ENCODE measurements at places on chromosomes 1 and 21.

DNA sequence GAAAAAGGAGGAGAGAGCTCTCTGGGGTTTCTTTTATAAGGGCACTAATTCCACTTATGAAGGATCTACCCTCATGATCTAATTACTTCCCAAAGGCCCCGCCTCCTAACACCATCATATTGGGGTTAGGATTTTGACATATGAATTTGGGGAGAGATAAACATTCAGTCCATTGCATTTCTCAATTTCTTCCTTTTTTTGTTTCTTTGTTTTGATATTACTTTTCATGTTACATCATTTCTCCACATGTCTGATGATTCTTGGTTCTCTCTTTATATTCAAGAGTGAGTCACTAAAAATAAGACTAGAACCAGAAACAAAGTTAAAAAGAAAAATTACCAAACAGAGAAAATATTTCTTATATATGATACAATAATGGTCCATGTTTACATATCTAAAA, 63.2 kb upstream of the DUSP10 start:
- DNase-seq: no peak

- DNase-seq: no peak
These were observed 118.2 kb downstream of the COQ8A start for GRCh38 chr1:227058321-227058751.

DNA sequence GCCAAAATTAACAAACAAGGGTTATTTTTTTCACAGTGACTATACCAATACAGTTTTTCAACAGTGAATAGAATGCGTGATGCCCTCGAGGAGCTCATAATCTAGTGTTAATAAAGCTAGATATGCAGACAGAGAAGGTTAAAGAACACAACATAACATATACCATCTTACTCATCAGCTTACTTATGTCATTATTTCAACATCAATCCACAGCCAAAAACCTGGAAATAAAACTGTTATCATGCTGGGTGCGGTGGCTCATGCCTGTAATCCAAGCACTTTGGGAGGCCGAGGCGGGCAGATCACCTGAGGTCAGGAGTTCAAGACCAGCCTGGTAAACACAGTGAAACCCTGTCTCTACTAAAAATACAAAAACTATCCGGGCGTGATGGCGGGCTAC, 6.1 kb downstream of the STX6 start:
- no peak for DNase-seq

DNA sequence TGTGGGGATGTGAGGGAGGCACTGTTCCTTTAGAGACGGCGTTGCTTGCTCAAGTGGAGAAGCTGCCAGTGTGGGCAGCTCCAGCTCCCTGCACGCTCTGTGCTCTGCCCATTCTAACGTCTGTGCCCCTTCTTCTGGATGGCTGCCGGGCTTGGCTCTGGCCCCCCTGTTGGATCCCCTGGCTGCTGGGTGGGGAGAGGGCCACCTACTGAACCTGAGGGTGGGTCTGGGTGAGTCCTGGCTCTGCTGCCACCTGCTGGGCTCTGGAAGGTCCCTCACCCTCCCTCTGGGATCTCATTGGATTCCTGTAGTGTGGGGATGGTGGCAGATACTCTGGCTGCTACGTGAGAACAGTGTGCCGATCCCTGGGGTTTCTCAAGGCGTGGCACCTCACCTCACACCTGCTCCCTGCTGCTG, 5.0 kb downstream of the PFKL start:
- peak; percentile 29 for DNase-seq

DNA sequence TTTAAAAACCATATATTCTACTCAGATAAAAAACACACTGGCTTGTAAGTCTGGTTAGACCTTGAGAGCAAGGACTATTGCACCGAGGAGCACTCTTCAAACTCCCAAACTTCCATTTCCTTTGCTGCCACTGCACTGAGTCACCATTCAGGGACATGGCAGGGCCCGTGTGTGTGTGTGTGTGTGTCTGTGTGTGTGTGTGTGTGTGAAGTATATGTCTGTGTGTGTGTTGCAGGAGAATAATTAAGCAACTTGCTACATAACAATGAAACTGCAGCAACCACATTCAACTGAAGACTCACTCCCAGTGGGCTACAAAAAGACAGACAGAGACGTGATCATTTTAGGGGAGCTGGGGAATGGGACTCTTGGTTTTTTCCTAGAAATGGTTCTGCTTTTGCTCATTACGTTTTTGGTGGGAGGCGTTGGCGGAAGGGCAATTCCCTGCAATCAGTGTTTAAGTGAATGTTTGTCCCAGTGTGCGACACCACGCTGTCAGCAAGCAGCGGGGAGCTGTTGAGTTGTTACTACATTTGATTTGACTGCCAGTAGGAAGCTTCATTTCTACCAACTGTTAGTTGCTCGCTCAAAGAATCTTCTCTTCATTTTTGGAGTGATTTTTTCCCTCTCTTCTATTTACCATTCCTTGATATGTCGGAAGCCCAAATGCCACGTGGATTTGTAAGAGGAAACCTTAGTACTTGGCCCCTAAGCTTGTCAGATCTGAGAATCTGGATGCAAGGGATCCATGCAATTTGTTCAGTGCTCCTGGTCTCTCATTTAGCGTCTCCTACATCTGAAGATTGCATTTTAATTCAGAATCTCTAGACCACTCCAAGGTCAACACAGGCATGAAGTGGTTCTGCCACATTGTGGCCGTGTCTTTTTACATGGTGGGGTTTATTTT, 36.1 kb downstream of the ESRRG start:
- no peak for DNase-seq

- no peak for DNase-seq
These were observed 55.2 kb downstream of the GPR161 start for GRCh38 chr1:168081373-168082007.

DNA sequence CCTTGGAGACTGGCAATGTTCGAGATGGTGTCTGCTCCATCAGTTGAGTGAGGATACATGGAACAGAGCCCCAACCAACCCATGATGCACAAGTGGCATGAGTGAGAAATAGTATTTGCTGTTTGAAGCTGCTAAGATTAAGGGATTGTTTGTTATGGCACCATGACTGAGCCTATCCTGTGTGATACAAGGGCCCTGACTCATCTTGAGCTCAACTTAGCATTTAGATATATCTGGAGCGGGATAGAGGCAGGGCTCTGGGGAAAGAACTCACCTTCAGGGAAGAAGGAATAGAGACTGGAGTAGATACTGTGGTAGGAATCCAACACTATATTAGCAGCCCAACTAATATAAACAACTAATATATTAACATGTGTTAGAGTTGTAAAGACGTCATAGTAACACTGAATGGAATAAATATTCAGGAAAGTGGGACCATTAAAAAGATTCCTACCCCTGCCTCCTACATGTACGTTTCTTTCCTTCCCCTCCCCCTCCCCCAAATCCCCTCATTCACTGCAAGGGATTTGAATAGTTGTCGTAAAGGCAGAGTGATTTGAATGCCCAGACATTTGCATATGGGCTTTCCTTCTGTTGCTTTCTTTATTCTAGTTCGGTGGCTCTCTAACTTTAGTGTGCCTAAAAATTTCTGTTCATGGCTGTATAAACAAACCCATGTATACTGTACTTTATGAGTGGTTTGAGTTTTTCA, 106.6 kb upstream of the POU3F1 start:
- DNase-seq: no peak

GRCh38 chr1:218322762-218323161, 22.4 kb upstream of the TGFB2 start:
- no peak for DNase-seq

DNA sequence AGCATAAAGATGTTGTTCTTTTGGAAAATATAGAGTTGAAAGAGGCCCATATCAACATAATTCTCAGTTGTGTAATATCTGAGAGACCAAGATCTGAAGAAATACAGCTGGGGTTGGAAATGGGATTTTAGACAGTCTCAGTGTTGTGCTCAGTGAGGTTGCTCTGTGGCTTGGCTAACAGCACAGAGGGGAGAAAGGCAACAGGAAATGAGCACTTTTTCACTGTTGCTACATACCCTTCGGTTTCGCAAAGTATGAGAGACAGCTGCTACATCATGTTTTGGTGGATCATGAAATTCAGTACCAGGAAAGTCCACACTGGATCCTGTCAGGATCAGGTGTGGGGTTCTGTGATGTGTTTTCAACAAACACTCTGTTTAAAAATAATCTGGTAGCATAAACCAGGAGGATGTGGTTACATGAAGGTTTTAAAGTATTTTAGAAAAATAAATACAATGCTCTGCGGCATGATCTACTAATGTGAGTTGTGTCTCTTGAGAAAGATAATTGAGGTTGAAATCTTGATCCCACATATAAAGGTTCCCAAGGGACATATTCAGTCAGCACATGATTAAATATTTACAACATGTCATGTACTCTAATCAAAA, 7.0 kb upstream of the GPR88 start:
- DNase-seq: no peak

DNA sequence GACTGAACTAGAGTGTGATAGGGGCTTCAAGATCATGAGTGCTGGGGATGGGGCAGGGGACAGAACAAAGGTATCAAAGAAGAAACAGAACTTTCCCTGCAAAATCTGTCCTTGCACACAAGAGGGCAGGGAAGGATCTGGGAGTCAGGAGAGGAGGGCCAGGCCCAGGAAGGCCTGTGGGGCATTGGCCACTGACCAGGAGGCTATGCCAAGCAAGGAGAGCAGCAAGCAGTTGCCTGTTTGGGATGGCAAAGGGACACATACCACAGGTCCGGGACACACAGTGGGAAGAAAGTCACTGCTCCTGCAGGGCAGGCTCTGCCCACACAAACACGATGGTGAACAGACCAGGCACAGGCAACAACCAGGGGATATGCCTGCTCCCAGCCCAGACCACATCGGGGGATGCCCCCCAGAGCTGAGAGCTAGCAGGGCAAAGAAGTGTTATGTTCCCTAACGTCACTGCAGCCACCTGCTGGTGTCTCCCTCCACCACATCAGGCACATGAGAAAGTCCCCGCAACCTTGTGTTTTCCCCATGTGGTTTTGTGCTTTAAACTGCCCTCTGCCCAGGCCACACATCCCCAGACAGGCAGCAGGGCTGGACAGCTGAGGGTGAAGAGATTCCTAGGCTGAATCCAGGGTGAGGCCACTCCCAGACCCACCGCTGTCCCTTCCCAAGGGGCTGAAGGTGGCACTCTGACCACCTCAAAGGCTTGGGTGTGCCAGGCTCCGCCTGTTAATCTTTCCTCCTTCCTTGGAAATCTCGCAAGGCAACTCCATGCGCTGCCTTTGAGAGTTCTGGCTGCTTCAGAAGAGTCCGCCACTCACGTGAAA, 53.6 kb downstream of the KIF21B start:
- no peak for DNase-seq

- no peak for DNase-seq
These were observed 6.0 kb downstream of the PEA15 start for GRCh38 chr1:160211046-160211790.

DNA sequence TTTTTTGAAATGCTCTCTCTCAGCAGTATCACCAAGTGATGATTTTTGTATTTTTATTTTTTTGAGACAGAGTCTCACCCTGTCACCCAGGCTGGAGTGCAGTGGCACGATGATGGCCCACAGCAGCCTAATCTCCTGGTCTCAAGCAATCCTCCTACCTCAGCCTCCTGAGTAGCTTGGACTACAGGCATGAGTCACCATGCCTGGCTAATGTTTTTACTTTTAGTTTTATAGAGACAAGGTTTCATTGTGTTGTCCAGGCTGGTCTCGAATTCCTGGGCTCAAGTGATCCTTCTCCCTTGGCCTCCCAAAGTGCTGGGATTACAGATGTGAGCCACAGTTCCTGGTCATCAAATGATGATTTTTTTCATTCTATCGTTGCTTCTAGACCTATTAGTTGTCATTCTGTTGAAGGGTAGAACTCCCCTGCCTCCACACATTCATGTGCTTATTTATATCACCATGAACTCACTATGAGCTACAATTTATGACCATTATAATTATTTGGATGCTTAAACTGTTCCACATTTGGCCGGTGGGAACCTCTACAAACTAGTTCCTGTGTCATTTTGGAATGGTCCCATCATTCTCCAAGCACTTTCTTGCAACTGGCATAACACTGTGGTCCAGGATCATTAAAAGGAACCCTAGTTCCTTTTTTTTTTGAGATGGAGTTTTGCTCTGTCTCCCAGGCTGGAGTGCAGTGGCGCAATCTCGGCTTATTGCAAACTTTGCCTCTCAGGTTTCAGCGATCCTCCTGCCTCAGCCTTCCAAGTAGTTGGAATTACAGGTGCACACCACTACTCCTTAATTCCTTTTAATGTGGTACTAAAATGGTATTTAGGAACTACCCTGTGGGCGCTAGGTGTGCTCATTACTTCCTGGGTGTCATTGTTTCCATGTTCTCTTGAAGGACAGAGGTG, 20.2 kb upstream of the TOR3A start:
- no peak for DNase-seq

GRCh38 chr1:244239261-244239770, 188.2 kb downstream of the ZBTB18 start:
- DNase-seq: no peak

- no peak for DNase-seq
These were observed 96.9 kb upstream of the WLS start for GRCh38 chr1:68329096-68329835.

DNA sequence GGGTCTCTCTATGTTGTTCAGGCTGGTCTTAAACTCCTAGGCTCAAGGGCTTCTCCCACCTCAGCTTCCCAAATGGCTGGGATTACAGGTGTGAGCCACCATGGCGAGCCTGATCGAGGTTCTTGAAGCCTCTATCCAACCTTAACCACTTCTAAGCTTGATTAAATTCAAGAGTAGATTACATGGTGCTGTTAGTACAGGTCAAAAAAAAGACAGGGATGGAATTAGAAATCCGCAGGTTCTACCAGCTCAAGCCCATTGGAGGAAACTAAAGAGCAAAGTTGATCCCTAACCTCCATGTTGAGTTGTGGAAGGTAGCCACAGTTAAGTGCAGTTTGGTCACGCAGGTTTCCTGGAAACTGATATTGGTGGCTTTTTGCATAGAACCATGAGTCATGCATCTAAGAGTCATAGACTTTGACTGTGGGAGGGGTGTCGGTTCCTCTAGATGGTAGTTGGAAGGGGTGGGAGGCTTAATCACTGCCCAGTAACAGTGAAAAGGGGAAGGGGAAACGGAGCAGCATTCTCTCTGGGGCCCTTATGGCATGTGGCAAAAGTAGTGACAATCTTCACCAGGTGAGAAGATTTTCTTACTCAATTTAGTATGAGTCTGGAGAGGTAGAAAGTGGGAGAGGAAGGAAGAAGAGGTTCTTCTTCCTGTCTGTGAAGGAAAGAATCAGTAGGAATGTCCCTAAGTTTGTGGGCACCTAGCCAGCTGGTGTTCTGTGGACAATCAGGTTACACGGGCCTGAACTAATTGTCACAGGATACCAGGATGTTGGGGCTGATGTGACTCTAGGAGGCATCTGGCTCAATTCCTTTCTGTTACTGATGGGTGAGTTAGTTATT, 7.0 kb downstream of the CD53 start:
- DNase-seq: peak; percentile 34

GRCh38 chr1:238252033-238252802, 361.5 kb upstream of the ZP4 start:
- peak; percentile 10 for DNase-seq

DNA sequence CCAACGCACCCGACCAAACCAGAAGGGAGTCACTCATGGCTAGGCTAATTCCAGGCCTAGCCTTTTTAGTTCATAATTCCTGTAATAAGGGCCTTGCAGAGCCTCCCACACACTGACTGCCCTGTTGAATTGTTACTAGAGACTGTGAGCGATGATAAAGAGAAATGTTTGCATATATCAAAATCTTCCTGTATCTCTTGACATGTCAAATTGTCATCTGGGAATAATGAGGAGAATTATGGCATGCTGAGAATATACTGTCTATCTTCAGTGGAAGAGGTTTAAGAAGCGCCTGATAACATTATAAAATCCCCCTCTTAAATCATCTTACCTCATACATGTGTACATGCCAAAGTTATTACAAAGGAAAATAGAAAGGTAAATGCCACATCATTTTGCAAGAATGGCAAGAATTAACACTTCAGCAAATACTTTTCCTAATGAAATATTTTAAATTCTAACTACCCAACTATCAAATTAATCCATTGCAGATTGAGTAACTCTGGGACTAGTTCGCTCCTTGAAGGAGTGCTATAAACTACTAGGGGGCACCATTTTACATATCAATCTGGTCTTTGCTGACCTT, 144.1 kb downstream of the CENPF start:
- DNase-seq: no peak

All from activated CD4-positive, alpha-beta T cell treated with anti-CD3 and anti-CD28 coated beads for 24 hours (primary cell).